ENCODE measurements at places on chromosomes 2 and 18.
A peak's percentile ranks its signal among the peaks of the same experiment; 100 is the strongest.

GRCh38 chr2:128777196-128778035 lies 458.7 kb upstream of the HS6ST1 start:
- no peak for DNase-seq

DNA sequence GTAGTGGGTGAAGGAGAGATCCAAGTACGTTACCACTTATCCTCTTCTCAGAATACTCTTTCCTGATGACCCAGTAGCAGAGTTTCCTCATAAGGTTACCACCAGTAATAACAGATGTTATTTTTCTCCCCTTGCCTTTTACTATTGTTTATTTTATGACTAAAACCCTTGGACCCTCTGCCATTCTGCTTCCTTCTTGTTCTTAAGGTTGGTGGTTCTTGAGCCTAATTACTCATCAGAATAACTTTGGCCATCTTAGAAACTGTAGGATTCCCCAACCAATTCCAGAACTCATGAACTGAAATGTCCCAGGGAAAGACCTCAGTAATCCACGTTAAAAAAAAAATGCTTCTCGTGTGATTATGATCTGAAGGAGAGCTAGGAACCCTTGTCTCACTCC lies 64.9 kb downstream of the CHST9 start:
- no peak for DNase-seq

DNA sequence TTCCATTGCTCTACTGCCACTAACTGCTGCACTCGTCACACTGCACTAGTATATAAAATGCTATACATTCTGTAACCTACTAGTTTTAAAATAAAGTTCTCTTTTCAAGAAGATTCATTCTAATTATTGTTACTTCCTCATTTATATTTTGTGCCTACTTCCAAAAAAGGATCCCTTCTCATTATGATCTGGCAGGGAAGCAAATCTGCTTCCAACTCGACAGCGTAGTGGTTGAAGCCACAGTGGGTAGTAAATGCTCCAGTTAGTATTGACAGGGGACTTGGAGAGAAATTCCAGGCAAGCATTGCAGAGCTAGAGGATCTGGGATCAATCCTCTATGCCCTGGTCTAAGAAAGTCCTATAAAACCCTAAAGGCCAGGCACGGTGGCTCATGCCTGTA lies 53.3 kb upstream of the AP1S3 start:
- no peak for DNase-seq

DNA sequence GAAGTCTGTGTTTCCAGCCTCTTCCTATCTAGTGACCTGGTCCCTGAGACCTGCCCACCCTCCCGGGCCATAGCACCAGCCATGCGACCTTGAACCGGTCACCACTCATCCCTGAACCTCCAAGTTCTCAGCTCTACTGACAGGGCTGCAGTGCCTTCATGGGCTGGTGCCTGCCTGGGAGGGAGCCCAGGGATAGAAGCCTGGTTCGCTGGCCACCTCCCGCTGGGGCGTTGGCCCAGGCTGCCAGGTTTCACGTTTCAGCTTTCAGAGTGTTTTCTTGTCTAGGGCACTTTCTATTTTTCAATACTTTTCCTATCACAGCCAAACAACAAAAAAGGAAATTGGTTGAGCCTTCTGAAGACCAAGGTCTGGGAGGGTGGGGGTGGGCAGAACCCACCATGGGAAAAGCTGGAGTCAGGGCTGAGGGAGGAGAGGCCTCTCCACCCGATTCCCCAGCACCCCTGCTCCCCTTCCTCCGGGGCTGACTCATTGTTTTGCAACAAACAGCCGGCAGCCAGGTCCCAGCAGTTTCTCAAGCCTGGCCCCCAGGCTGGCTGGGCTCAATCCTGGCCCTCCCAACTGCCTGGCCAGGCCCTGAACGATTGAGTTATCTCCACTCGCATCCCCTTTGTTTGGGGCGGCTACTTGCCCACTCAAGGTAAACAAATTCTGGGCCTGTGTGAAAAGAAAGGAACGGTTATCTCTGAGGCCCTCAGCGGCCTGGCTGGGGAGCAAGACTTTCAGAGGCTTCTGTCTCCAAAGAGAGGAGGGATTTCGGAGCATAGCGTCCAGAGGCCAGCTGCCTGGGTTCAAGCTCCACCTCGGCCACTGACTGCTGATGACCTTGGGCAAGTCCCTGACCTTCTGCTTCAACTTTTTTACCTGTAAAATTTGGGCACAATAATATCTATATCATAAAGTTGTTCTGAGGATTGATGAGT lies 47.5 kb downstream of the ZFP36L2 start:
- DNase-seq = peak; percentile 58

DNA sequence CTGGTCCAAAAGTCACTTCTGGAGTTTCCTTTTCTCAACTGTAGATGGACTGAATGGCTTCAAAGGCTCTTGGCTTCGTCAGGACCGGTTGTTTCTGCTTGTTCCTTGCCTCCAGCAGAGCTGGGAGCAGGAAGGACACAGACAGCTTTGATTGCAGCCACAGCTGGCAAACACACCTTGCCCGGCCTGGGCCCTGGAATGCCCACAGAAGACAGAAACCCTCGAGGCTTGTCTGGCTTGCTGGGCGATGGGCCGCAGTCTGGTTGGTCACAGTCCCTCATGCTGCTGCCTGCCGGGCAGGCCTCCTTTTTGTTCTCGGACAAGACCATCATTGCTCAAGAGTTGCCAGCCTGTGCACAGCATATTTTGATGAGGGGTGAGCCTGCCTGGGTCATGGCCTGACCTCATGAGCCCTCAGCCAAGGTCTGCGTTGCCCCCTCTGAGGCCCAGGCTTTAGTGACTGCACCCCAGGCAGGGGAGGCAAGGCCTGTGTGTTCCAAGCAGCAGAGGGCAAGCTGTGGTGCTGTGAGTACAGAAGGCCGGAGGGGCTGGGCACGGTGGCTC lies 37.8 kb downstream of the ATP6V1C2 start:
- no peak for DNase-seq

DNA sequence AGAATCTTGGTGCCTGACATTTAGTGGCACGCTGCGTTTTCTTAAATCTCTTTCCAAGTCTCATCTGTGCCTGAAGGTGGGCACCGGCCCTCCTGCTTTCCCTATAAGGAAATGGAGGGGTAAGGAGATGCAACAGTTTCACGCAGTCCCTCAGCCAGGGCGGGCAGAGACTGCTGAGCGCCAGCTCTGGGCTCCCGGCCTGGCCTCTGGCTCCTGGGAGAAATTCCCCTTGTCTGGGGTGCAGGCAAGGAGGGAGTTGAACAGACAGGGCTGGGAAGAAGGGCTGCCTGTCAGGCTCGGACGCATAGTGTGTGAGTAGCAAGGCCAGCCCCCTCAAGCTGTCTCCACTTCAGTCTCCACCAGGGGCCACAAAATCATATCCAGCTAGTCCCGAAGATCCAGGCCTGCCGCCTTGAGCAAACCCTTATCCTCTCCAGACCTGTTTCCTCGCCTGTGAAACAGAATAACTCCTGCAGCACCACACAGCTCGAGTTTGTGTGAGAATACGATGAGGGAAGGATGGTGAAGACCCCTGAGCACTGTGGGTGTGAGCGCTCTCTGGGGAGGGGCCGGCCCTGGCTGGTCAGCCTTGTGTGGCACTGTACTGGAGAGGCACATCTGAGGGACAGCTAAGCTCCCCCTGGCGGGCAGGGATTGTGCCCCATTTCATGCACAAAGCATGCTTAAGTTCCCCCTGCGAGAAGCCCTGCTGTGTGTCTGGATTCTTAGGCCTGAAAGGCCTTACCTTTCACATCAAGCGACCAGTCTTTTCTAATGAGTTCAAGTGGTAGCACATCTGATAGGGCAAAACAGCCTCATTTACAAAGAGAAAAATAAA lies 33.8 kb downstream of the SDC1 start:
- no peak for DNase-seq

DNA sequence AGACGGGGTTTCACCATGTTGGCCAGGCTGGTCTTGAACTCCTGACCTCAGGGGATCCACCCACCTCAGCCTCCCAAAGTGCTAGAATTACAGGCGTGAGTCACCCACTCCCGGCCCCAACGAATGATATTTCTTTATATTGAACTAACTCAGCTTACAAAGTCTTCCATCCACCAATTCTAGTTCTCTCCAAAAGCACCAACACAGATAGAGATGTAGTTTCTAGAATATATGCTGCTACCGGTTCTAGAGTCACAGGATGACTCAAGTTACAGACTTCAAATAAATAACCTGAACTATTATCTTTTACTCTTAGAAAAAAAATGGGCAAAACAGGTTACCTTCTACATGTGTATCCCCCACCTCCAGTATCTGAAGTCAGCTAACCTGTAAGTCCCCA lies 9.2 kb downstream of the ACAA2 start:
- DNase-seq = no peak

- no peak for DNase-seq
Observed at GRCh38 chr2:235131334-235132305, 179.8 kb downstream of the SH3BP4 start.

- DNase-seq = no peak
Observed at GRCh38 chr2:179862898-179863458, 1.6 kb upstream of the ZNF385B start.

DNA sequence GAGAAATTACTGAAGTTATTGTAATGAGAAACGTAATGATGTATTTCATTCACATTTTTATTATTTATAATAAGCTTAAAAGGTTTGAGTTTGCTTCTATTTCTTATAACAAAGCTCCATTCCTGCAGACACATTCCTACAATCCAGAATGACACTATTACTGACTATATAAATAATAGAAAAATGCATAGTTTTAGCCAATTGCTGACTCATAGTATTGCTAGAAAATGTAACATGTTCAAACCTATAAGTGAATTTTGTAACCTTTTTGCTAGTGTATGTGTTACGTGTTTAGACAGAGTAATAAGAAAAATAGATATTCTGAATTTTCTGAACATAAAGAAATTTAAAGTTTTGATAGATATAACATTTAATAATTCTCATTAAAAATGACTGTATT lies 9.3 kb upstream of the VWC2L start:
- no peak for DNase-seq

DNA sequence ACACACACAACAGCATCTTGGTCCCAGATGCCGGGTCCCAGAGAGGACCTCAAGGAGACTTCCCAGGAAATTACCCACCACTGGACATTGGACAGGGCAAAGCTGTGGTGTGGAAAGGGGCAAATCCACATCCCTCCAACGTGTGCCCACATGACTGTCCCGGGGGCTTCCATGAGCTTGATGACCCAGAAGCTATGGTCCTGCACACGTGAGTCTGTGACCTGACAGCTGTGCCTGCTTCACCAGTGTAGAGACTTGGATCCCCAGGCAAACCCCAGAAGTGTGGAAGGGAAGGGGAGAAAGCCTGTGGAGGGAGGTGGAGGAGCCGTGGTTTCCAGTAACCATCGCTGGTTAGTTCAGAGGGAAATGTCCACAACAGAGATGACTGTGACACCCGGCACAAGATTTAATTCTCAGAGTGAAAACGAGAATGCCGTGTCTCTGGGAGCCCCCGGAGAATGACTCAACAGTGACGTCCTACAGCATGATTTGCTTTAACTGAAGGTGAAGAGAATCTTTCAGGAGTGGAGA lies 19.1 kb upstream of the GPR55 start:
- no peak for DNase-seq

GRCh38 chr18:48947092-48947491 lies 3.7 kb downstream of the SMAD7 start:
- DNase-seq = no peak

DNA sequence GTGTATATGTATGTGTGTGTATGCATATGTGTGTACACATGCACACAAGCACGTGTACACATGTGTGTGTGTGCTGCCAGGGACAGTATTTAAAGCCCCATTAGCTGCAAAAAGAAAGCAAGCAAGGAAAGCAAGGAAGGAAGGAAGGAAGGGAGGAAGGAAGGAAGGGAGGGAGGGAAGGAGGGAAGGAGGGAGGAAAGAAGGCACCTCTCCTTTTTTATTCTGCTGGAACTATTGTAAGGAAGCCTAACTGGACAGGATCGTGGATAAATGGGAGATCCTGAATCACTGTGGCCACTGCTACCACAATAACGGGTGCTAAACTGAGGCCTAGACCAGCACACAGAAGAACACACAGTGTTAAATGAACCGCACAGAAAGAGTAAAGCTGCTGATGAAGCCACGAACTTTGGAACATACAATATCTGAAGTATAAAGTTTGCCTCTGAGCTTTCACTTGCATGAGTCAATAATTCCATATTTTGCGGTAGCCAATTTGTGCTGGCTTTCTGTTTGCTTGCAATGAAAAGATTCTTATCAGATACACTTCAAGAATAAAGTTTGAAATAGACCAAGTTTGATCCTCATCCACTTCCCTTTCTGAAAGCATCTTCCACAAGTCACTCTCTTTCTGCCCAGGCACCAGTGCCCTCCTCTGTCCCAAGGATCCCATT lies 15.5 kb downstream of the CACNB4 start:
- DNase-seq = no peak

DNA sequence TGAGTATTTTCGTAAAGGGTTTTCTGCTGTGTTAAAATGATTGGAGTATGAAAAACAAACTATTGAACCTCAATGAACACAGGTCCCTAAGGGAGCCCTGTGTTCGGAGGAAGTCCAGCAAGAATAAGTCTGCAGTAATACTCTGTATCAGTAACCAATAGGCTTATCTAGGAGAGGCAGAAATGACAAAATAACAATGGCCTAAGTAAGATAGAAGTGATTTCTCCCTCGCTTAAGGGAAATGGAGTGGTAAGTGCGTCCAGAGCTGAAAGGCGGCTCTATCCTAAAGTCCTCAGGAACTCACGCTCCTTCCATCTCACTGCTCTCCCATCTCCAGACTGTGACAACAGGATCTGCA lies 29.3 kb upstream of the MFSD6 start:
- no peak for DNase-seq

- DNase-seq = no peak
Observed at GRCh38 chr2:30400151-30400954, 46.7 kb upstream of the LCLAT1 start.

DNA sequence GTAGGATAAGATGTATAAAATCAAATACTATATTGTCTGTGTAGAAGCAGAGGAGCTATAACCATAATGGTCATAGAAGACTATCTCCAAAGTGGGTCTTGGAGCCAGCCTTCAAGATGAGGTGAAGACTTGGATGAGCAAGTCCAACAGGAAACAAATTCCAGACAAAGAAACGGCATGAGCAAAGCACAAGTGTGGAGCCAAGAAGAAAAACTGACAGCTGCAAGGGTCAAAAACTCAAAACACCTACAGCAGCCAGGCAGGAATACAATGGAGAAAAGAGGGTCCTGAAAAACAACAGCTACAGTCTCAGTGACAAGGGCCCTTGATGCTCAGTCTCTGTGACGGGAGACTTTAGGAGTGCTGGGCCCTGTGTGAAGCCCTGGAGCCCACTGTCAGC lies 102.4 kb downstream of the STK39 start:
- no peak for DNase-seq

DNA sequence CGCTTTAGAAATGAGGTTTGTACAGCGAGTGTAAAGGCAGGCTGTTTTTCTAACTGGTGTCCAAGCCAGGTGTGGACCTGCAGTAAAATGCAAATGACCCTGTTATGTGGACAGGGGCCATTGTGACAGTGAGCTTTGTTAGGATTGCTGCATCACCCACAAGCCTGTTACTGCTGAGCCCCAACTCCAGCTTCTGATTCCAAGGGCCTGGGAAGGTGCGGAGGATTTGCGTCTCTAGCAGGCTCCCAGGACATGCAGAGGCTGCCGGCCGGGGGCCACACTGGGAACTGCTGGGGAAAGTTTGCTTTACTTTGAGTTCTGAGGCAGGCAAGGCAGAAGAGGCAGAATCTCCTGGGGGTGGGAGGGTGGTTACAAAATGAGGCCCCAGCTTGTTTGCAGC lies 164.1 kb downstream of the GLI2 start:
- no peak for DNase-seq

GRCh38 chr2:224769489-224769888 lies 53.3 kb upstream of the CCDC195 start:
- DNase-seq = no peak
